ENCODE measurements at places on chromosomes 13 and 19. TPM values are rescaled to one million over a fixed set of nuclear protein-coding genes. Genes with fewer than 3 reads are reported as not detected.

The PCDH20 gene
- total RNA-seq, result not detected

The MYH14 gene
- total RNA-seq, result under 0.01 TPM

The SMAD9 gene
- total RNA-seq, result 4.7 TPM

The ANGPTL8 gene
- total RNA-seq, result not detected

The JAK3 gene
- total RNA-seq, result 1.8 TPM

The CGB2 gene
- not detected for total RNA-seq

The CELF5 gene
- total RNA-seq, result not detected

The JSRP1 gene
- total RNA-seq, result 0.72 TPM

The C19orf38 gene
- under 0.01 TPM for total RNA-seq

The NCR1 gene
- total RNA-seq, result 0.36 TPM

The ANKRD24 gene
- total RNA-seq, result 0.72 TPM

The ZAR1L gene
- total RNA-seq, result not detected

GRCh38 chr13:29707876-29708543, 112.5 kb upstream of the SLC7A1 start:
- no peak for DNase-seq

- peak; percentile 77 for DNase-seq
Measured at GRCh38 chr13:113938716-113939115, 35.2 kb downstream of the C13orf46 start.

GRCh38 chr13:43203781-43204180, 180.4 kb downstream of the DNAJC15 start:
- no peak for DNase-seq

- no peak for DNase-seq
Measured at GRCh38 chr19:29804493-29804892, 7.3 kb upstream of the CCNE1 start.

GRCh38 chr19:2720777-2721569, at the start of gene DIRAS1:
DIRAS1 (minus strand) TSS chr19:2721372; CDS start chr19:2717806, 3,566 bp downstream.
- peak; percentile 95 for DNase-seq

- DNase-seq, result no peak
Measured at GRCh38 chr13:95343944-95344343, 42.7 kb upstream of the ABCC4 start.

- no peak for DNase-seq
Measured at GRCh38 chr13:94328381-94329041, 151.0 kb downstream of the DCT start.

- no peak for DNase-seq
Measured at GRCh38 chr13:111846391-111847159, 220.4 kb upstream of the SOX1 start.

DNA sequence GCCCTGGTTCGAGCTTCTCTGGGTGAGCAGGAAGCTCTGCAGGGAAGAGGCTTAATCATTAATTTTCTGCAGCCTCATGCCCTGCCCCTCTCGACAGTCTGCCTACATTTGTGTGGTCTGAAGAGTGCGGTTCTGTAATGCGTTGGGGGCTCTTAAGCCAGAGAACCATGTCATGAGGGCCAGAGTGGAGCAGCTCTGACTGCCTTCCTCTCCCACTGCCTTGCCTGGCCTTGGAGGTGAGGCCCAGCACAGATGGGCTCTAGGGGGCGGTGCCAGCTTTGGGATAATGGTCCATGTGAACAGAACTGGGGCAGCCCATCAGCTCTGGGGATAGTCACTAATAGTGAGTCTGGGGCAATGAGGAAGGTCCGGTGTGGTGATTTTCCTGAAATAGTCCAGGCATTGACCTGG, 5.7 kb downstream of the FGF9 start:
- DNase-seq, result peak; percentile 78

DNA sequence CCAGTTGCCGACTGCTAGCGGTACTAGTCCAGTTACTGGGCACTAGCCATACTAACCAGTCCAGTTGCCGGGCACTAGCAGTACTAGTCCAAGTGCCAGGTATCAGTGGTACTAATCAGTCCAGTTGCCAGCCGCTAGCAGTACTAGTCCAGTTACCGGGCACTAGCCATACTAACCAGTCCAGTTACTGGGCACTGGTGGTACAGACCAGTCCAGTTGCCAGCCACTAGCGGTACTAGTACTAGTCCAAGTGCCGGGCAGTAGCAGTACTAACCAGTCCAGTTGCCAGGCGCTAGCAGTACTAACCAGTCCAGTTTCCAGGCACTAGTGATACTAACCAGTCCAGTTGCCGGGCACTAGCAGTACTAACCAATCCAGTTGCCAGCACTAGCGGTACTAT, 124.1 kb upstream of the MCF2L start:
- DNase-seq, result peak; percentile 41

DNA sequence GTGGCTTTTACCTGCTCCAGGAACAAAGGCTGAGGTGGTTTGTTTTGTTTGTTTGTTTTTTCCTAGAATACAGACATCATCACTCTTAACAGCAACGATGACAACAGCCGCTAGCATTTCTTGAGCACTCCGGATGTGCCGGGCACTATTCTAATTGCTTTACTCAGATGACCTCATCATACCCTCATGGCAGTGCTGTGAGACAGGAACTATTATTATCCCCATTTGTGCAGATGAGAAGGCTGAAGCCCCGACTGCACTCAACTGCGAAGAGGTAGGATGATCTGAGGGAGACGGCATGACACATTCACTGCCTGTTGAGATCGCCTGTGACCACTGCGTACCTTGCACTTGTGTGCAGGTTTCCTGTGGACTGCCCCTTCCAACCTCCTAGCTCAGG, 66.5 kb downstream of the CCDC70 start:
- DNase-seq, result no peak
